ENCODE measurements at places on chromosomes 3 and 15.

- DNase-seq = no peak
Observed at GRCh38 chr3:30721314-30721634, 114.9 kb downstream of the TGFBR2 start.

DNA sequence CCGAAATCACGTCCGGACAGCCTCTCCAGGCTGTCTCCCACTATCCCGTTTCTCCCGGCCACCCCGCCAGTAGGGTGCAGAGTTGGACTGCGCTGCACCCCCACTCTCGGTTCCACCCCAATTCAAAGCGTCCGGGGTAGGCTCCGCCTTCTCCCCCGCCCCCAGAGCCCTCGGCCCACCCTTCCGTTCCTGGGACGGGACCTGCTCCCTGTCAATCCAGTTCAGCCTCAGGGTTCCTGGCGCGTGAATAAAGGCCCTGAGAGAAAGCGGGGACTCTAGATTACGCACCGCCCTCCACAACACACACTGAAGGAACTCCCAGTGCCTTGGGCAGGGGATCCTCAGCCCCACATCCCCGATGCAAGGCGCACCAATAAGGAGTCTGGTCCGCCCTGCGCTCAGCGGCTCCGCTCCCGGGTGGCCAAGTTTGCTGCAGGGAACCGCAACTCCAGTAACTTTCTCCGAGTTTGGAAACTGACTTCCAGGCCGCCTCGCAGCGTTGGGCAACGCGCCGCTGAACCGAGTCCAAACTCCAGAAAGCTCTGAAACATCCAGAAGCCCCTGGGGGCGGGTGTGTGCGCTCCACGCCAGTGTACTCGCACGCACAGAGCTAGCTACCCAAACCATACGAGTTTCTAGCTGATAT is 1.9 kb downstream of the ADAMTS9 start:
- DNase-seq = no peak

DNA sequence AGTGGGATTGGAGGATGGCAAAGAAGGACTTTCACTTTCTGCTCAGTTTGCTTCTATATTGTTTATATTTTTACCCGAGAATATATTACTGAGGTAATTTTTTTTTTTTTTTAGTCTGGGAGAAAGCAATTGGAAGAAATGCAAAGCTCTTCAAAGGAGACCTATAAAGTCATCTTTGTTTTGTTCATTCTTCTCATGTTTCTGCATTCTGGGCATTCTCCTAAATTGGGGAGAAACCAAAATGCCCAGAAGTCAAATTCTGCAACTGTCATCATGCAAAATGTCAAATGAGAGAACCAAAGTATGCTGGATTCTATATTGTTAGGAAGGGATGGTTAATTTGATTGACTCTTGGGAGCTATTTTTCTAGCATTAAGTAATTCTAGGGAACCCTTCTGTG is 168.3 kb upstream of the TSC22D2 start:
- no peak for DNase-seq

- no peak for DNase-seq
Observed at GRCh38 chr3:35635926-35636683, 3.2 kb upstream of the ARPP21 start.

- DNase-seq = peak; percentile 46
Observed at GRCh38 chr15:89329329-89330084, 5.1 kb downstream of the POLG start.

DNA sequence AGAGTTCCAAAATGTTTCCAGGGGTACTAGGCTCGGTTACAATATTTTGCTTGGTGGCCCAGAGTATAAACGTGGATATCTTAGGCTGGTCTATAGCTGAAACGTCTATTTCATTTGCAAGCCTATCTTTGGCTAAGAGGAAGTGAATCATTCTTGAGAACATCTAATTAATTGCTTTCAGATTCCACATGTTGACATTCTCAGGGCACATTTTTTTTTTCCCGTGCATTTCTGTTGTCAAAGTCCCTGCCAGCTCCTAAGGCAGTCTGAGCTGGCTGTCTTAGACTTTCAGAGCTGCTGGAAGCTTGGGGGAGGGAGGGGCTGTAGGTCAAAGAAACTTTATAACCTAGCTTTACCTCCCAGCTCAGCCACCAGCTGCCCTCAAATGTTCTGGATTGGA is 23.2 kb upstream of the LAMP3 start:
- DNase-seq = no peak

- DNase-seq = no peak
Observed at GRCh38 chr3:150216041-150216811, 191.9 kb upstream of the TSC22D2 start.

GRCh38 chr3:113057117-113057516 is 66.3 kb downstream of the GTPBP8 start:
- DNase-seq = no peak

DNA sequence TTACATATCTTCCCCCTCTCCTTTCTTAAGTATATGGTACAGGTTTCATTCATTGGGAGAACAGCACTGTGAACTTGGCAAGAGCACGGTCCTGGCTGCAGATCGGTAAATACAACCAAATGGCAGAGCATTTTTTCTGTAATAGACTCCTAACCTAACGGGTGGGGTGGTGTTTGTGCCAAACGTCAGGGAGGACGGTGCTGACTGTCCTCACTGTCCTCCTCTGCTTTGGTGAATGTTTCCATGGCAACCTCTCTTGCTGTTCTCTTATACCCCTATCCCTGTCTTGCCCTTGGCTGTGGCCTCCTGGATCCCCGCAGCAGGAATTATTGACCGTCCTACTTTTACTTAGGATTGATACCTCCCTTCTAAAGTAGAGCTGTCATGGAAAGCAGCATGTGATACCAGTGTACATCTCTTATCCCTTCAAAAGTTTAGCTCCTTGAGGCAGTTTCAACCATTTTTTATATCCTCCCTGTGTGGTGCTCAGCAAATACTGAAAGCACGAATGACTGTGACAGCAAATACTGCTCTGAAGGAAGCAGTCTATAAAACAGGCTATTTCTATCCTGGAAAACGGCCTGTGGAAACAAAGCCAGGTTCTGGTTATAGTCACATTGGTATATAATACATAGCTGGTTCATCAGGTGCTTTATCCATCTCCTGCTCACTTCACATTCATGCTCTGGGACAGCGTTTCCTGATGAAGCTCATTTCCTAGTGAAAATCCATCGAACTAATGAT is 275.4 kb upstream of the C2CD4B start:
- no peak for DNase-seq

Data from CD4-positive, alpha-beta T cell treated with Interleukin-21 for 1 hour (primary cell).